ENCODE measurements at places on chromosomes 6 and 20. TPM values are rescaled to one million over a fixed set of nuclear protein-coding genes. Genes with fewer than 3 reads are reported as not detected.

DNA sequence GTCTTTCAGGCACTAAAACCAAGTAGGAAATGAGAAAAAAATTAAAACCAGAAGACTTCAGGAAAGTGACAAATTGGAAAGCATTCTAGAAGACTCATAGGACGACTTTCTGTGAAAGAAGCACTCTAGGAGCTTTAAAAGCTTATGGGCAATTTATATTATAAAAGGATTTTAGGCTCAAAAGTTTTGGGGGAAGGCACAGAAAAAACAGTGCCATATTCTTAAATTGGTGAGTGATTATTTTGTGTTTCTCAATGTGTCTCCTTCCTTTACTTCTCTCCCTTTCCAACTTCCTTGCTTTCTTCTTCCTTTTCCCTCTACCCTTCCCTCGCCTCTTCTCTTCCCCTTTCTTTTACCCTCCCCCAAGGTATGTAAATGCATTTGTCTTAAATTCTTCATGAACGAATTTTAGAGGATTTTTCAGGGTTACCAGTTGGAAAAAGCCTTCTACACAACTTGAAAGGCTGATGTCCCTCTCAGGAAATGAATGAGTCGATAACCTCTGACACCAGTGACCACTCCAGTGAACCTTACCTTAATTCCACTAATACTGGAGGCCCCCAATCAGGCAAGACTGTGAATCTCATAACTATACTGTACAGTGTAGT is 2.6 kb upstream of the LIN28B start:
- no peak overlapping the region for H3K27ac ChIP-seq
- H3K36me3 ChIP-seq: no peaks in the 10 kb centered on the region
- DNase-seq: no peak
- H3K4me3 ChIP-seq: no peak overlapping the region

GRCh38 chr6:169786349-169786748 is 34.9 kb downstream of the ERMARD start:
- no peak for DNase-seq
- no peaks in the 10 kb centered on the region for H3K36me3 ChIP-seq
- no peaks in the 10 kb centered on the region for H3K27me3 ChIP-seq
- no peak overlapping the region for H3K27ac ChIP-seq
- no peaks in the 10 kb centered on the region for H3K4me1 ChIP-seq

DNA sequence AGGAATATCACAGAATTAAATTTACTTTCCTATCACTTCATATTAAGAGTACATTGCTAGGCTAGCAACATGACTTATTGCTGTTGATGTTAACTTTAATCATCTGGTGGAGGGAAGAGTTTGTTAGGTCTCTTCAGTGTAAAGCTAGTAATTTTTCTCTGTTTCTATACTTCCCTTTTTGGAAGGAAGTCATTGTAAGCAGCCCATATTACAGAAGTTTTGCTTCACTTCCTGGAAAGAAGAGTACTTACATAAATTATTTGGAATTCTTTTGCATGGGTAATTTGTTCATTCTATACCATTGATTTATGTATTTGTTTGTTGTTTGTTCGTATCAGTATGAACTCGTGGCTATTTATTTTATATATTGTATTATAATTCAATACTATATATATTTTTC is 405.2 kb downstream of the RFPL4B start:
- H3K27me3 ChIP-seq: no peaks in the 10 kb centered on the region
- H3K27ac ChIP-seq: no peak overlapping the region
- no peaks in the 10 kb centered on the region for H3K36me3 ChIP-seq
- no peak overlapping the region for H3K4me3 ChIP-seq

DNA sequence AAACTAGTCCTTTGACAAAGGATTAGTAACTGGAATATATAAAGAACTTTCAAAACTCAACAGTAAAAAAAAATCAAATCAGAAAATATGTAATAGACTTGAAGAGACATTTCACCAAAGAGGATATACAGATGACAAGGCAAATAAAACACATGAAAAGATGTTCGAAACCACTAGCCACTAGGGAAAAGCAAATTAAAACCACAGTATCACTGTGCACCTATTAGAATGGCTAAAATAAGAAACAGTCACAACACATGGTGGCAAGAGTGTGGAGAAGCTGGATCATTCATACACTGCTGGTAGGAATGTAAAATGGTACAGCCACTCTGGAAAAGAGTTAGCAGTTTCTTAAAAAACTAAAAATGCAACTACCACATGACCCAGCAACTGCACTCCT is 14.9 kb downstream of the ZBTB2 start:
- no peaks in the 10 kb centered on the region for H3K27me3 ChIP-seq
- H3K4me1 ChIP-seq: peaks cover 50% of the 10 kb centered on the region
- DNase-seq: no peak
- H3K4me3 ChIP-seq: no peak overlapping the region
- peaks cover under 1% of the 10 kb centered on the region for H3K36me3 ChIP-seq

GRCh38 chr6:85245004-85245403 is 204.9 kb upstream of the NT5E start:
- H3K4me1 ChIP-seq: no peaks in the 10 kb centered on the region
- H3K36me3 ChIP-seq: no peaks in the 10 kb centered on the region
- no peak for DNase-seq
- H3K27ac ChIP-seq: no peak overlapping the region

DNA sequence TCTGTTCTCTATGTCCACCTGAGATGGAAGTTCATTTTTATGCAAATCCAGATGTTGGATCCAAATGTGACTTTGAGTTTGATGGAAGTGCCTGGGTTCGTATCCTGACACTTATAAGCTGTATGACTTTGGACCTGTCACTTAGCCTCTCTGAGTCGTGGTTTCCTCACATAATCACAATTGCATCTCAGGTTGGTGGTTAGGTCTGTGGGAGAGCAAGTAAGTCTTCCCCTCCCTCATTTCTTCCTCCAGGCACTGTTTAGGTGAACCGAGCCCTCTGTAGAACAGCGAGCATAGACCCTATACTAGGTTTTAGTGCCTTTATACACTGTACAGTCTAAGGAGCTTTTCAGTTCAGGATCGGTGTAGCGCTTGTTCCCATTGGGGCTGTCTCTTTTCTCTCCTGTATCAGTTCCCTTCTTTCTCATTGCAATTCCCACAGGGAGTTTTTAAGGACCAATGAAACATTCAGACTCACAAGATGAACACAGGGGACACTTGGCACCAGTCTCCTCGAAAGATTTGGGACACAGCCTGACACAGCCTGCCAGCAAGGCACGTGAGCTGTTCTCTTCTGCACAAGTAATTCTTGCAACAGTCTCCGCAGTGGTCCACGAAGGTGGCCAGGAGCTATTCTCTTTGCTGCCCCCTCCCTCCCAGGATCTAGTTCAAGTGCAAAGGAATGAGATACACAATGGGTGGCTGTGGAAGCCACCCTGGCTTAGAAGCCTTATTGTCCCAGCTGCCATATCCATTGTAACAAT is 11.8 kb downstream of the TOX2 start:
- peaks cover 39% of the 10 kb centered on the region for H3K4me1 ChIP-seq
- no peak for DNase-seq
- H3K27me3 ChIP-seq: no peaks in the 10 kb centered on the region

DNA sequence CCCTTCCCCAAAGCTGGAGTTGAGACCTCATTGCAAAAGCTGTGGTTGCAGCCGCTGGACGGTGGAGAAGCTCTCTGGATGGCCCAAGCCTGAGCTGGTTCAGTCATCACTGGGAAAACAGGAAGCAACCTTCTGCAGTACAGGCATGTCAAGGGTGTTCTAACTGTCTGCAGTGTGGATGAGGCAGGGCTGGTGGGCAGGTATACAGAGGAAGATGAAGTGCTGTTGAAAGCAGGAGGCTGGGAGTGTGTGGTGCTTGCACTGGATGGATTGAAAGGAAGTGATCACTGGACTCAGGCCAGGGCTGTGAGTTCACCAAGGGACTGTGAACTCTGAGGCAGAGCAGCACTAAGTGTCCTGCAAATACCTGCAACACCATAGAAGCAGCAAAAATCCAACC is 89.0 kb upstream of the NOX3 start:
- H3K27ac ChIP-seq: no peak overlapping the region
- H3K36me3 ChIP-seq: no peaks in the 10 kb centered on the region
- no peaks in the 10 kb centered on the region for H3K4me1 ChIP-seq
- H3K4me3 ChIP-seq: no peak overlapping the region
- no peak for DNase-seq

DNA sequence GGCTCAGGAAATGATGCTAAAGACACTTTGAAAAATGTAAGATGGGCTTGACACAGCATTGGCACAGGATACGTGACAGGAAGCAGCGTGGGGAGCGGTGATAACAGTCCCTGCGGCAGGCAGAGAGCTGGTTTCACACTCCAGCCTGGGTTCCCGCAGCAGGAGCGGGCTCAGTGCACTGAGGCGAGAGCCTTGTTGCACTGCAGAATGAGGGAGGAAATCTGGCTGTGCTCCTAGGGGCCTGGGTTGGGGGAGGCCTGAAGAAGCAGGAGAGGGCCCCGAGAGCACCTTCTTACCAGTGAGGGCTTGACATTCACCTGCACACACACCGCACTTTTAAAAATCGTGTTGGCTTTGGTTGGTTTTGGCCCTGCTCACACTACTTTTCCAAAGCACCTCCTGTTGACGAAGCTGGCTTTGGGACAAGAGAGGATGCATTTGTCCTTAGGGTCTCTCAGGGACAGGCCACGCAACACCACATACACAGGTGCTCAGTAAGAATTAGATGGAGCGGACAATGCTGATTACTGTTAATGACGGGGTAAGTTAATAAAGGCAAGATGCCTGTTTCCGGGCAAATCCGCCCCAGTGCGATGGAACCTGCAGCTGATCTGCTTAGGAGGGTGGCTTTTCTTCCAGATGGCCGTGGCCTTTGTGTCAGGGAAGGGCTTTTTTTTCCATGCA is 49.4 kb upstream of the ARMC2 start:
- no peaks in the 10 kb centered on the region for H3K27me3 ChIP-seq
- H3K4me1 ChIP-seq: peaks cover 31% of the 10 kb centered on the region
- H3K4me3 ChIP-seq: no peak overlapping the region
- no peaks in the 10 kb centered on the region for H3K36me3 ChIP-seq
- H3K27ac ChIP-seq: no peak overlapping the region

DNA sequence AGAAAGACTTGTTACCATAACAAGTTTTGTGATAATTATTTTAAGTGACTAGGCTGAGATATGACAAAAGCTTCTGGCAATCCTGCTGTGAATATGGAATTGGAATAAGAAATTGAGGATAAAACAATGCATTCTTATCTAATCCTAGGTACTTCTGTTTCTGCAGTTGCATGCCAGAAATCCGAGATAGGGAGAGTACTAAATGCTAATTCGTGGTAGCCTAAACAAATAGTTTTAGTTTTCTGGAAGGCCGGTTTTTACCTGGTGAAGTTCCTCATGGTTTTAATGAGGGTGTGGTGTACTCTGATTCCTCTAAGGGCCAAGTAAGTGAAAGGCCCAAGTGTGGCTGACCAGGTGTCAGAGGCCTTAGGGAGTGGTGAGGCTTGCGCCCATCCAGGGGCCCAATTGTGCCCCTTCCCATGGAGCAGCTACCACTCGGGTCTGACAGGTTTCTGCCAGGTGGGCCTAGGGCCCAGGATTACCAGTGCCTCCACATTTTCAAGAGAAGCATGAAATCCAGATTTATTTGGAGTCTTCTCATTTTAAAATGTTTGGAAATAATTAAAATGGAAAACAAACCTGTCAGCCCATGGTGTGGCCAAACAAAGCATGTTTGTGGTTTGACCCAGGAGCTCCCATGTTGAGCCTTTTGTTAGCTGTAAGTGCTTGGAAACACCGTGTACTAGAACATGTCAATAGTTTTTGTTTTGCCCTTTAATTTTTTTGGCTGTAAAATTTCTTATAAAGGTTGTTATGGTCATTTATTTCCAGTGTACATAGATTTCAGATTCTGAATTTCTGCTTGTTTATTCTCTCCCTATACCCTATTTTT is 6.6 kb downstream of the PLCB4 start:
- no peak for DNase-seq
- H3K27me3 ChIP-seq: no peaks in the 10 kb centered on the region
- no peak overlapping the region for H3K27ac ChIP-seq

DNA sequence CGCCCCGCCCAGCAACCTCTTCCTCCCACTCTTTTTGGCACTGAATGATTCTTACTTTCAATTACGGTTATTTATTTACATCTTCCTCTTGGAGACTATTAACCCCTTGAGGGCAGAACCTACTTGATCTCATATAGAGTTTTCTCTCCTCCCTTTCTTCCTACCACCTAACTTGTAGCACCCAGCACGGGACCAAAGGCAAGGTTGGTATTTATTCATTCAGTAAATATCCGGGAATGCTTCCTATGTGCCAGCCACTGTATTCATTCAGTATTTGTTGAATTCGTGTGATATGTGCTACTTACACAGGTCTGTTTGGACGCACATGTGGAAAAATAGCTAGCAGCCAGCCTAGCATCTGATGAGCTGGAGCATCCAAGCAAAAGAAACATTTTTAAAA is 1.3 kb upstream of the CNKSR3 start:
- H3K4me3 ChIP-seq: no peak overlapping the region
- no peak overlapping the region for H3K27ac ChIP-seq
- no peaks in the 10 kb centered on the region for H3K4me1 ChIP-seq
- H3K27me3 ChIP-seq: no peaks in the 10 kb centered on the region

Gene NHLRC1
- total RNA-seq: 1.4 TPM

Gene SNRPB2
- 32.9 TPM for total RNA-seq

Gene SNX3
- 65.8 TPM for total RNA-seq

Gene SLC4A11
- total RNA-seq: 0.19 TPM

Measured in naive thymus-derived CD4-positive, alpha-beta T cell (primary cell).